ENCODE measurements at places on chromosomes 16 and 17. TPM values are rescaled to one million over a fixed set of nuclear protein-coding genes. Genes with fewer than 3 reads are reported as not detected.

ARHGDIG gene
- 1.2 TPM for total RNA-seq

ZG16 gene
- not detected for total RNA-seq

TMC8 gene
- total RNA-seq, result 0.34 TPM

LGALS9B gene
- not detected for total RNA-seq

SLC25A39 gene
- total RNA-seq, result 120 TPM

SGCA gene
- not detected for total RNA-seq

CKLF gene
- 75.6 TPM for total RNA-seq

TEX14 gene
- total RNA-seq, result 0.05 TPM

CLEC19A gene
- not detected for total RNA-seq

CCNF gene
- 53.1 TPM for total RNA-seq

FBXO39 gene
- total RNA-seq, result 3.7 TPM

CHST4 gene
- not detected for total RNA-seq

MYH8 gene
- total RNA-seq, result not detected

CA4 gene
- 3.2 TPM for total RNA-seq

BRIP1 gene
- total RNA-seq, result 4.3 TPM

BIRC5 gene
- total RNA-seq, result 23.5 TPM

ARHGDIA gene
- total RNA-seq, result 195 TPM

KRTAP3-2 gene
- not detected for total RNA-seq

KRT25 gene
- not detected for total RNA-seq

UBN1 gene
- 30.1 TPM for total RNA-seq

LYZL6 gene
- total RNA-seq, result not detected

KRTAP2-1 gene
- total RNA-seq, result not detected
